ENCODE measurements at places on chromosomes 2 and 18.

- peak; percentile 20 for DNase-seq
Observed at GRCh38 chr2:227608561-227609338, 5.9 kb downstream of the SCYGR3 start.

DNA sequence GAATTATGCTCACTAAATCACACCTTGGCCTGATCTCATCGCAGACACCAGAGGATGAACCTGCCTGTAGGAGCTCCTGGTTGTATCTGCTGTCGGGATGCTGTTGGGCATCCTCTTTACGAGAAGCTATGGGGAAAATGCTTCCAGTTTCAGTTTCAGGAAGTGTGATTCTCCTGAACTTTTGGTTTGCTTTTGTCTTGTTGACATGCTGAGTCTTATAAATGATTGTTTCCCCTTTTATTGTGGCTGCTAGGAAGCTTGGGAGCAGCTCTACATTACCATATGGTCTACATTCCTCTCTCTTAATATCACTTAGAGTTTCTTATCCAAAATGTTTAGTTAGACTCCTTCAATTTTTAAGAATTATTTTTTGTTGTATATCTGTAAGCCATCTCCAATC lies 227.5 kb downstream of the MTX2 start:
- DNase-seq: no peak

DNA sequence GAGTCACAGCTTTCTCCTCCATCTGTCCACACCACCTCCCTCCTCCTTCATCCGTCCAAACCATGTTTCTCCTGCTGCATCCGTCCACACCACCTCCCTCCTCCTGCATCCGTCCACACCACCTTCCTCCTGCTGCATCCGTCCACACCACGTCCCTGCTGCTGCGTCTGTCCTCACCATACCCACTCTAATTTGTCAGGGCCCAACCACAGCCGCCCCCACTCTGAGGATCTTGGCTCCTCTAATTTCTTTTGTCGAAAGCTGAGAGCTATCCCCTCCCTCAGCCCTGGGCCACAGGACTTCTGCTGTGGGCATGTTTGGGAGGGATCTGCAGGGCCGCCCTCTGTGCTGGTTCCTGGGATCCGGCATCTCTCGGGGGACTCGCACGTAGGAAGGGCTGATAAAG lies 67.4 kb downstream of the TPO start:
- DNase-seq: no peak

DNA sequence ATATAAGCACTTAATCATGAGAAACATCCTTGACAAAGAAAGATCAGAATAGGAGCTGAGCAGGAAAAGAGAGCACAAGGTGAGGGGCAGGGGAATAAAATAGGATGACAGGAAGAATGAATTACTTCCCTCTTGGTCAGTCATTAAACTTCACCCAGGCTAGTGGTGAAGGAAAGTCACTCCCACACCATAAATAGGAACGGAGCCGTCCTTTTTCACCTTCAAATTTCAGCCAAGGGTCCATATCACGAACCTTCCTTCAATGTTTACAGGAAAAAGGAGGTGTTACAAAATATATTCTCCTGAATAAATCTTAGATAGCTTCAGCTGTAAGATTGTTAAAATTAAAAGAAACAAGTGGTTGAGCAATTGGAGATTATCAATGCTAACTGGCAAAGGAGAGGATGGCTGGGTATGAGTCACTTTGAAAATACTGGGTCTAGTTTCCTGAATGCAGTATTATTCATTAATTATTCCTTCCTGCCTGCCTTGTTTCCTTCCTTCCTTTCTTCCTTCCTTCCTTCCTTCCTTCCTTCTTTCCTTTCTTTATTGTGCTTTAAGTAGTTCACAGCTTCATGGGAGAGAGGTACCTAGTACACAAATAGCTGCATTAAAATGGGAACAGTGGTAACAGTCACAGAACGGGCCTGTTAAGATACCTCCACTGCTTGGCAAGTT lies 292.3 kb upstream of the ID2 start:
- no peak for DNase-seq

DNA sequence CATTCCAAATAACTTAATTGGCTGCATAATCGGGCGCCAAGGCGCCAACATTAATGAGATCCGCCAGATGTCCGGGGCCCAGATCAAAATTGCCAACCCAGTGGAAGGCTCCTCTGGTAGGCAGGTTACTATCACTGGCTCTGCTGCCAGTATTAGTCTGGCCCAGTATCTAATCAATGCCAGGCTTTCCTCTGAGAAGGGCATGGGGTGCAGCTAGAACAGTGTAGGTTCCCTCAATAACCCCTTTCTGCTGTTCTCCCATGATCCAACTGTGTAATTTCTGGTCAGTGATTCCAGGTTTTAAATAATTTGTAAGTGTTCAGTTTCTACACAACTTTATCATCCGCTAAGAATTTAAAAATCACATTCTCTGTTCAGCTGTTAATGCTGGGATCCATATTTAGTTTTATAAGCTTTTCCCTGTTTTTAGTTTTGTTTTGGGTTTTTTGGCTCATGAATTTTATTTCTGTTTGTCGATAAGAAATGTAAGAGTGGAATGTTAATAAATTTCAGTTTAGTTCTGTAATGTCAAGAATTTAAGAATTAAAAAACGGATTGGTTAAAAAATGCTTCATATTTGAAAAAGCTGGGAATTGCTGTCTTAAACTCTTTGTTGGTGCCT lies 1.4 kb downstream of the PCBP1 start:
- DNase-seq: no peak

DNA sequence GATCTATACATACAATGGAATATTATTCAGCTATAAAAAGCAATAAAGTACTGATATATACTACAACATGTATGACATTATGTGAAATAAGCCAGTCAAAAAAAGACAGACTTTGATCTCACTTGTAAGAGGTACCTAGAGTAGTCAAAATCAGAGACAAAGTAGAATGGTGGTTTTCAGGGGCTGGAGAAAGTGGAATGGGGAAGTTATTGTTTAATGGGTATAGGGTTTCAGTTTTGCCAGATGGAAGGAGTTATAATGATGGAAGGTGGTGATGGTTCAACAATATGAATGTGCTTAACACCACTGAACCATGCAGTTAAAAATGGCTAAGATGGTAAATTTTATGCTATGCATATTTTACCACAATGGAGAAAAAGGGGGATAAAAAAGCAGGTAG lies 6.3 kb downstream of the COBLL1 start:
- DNase-seq: no peak

DNA sequence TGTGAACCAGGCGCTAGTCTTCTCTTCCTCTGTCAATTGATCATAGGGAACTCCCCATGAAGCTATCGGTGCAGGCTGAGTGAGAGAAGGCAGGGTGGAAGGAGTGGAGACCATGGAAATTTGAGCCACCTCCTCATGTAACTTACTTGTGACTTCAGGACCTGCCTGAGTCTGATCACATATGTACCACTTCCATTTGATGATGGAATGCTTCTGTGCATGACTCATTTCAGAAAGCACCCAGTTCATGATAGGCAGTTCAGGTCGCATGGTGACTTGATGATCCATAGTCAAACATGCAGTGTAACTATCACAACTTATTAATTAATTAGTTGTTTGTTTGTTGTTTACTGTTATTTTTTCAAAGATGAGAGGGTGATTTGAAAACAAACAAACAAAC lies 1296.7 kb downstream of the SUCLG1 start:
- no peak for DNase-seq
